Fibroblast of skin of back (primary cell): ENCODE measurements at places on chromosomes 12 and 14.

DNA sequence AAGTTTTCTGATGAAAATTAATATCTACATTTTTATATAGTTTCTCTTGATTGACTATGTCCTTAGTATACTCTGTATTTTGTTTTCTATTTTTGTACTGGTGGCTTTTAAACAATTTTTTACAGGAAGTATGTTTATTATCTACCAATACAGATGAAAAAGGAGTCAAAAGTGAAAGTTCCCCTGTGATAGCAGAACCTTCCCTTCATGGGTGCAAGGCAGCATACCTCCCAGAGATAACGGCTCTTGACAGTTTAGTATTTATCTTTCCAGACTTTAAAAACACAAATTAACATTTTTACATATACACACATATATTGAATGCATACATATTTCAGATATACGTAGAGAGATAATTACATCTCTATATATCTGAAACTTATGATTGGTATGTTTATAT, 17.1 kb upstream of the FAM234B start:
- DNase-seq, result no peak

GRCh38 chr14:21880918-21881317, 207.3 kb upstream of the OR4E1 start:
- no peak for DNase-seq

DNA sequence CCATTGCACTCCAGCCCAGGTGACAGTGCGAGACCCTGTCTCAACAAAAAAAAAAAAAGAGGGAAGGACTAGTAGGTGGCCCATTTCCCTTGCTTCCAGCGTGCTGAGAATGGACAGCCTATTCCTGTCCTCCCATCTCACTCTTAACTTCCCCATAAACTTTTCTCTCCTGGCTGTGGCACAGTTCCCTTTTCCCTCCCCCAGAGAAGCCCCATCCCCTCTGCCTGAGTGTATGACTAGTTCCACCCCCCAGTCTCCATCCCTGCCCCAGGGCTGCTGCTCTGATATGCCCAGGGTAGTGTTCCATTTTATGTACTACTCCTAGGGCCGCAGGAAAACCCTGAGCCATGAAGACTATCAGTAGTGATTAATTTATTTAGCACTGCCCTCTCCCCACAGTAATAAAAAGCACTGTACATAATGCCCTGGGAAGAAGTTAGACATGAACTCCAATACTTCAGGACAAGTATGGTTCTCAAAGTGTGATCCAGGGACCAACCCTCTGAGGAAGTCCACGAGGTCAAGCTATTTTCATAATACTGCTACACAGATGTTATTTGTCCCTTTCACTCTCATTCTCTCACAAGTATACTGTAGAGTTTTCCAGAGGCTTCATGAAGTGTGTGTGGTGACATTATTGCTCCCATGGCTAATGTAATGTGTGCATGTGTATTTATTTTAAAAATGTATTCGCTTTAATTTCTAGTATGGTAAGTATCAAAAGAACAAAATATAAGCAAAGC, 11.5 kb upstream of the CHD4 start:
- no peak for DNase-seq

GRCh38 chr14:69039288-69039628, 60.2 kb upstream of the ACTN1 start:
- DNase-seq, result peak; percentile 87

- no peak for DNase-seq
Measured at GRCh38 chr12:120830052-120830940, 73.9 kb downstream of the SPPL3 start.

GRCh38 chr12:41459906-41460214, 271.7 kb downstream of the PDZRN4 start:
- no peak for DNase-seq

GRCh38 chr14:58414845-58415244, 12.5 kb downstream of the TIMM9 start:
- peak; percentile 2 for DNase-seq

DNA sequence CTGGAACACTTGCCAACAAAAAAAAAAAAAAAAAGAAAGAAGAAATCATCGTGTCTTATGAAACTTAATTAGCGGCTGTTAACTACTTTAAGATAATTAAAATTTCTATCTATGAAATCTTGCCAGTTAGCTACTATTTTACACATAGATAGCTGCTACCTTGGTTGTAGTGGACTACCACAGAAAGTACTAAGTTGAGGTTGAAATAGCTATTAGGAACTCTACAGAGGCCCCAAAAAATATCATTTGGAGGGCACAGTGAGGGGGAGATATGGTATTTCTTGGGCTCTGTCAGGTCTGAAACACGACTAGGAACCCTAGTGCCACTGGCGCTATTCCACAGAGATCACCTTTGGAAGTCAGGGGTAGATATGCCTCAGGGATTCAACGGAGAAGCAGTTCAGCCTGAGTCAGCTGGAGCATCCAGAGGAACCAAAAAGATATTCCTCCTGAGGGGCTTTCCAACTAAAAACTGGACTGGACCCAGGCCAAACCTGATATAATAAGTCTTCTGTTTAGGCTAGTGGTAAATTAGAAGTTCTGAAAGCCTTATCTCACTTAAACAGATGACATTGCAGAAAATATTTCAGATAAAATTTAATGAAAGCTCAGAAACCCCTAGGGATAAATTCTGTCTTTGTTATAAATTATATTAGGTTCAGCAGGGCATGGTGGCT, 126.1 kb downstream of the EPS8 start:
- DNase-seq, result no peak

GRCh38 chr12:11723993-11724392, 74.5 kb downstream of the ETV6 start:
- no peak for DNase-seq

DNA sequence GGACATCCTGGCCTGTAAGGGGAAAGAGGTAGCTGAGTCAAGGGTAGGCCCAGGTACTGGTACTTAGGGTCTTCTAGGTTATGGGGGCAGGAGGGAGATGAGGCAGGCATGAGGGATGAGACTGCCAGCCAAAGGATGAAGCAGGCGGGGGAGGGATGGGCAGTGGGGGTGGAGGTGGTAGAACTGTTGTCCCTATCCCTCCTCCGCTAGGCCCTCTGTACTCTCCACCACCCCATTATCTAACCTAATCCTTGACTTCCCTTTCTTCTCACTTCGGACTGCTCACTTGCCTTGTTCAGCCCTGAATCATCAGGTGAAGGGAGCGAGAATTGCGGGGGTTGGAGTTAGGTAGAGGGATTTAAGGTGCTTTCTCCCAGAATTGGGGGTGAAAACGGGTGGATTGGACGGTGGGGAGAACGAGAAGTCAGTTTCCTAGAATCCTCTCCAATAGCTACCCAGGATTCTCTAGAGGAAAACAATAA, 562 bp downstream of the PAN2 start:
- no peak for DNase-seq

DNA sequence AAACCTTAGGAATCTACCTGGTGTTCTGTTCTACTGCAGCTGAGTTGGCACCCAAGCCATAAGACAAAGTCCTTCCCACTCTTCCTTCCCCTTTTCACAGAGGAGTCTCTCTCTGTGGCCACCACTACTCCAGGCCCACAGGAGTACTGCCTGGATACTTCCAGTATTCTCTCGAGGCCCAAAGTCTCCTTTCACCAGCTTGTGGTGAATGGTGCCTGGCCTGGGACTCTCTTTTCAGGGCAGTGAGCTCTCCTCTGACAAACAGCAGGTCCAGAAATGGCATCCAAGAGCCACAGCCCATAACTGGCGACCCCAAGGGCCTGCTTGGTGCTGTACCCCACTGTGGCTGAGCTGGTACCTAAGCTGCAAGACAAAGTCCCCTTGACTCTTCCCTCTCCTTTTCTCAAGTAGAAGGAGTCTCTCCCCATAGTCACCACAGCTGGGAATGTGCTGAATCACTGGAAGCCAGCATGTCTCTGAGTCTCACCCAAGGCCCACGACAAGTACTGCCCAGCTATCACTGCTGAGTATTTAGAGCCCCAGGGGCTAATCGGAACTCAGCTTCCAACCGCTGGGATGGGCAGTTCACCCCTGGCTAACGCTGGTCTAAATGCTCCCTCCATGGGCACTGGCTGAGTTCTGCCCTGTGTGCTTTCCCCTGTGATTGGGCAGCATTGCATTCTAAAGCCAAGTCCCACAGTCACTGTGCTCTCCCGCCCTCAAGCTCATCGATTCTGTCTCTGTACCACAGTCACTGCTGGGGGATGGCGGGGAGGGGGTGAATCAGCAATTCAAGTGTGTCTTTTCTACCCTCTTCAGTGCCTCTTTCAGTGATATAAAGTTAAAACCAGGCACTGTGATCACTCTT, 6.1 kb downstream of the A2ML1 start:
- DNase-seq, result peak; percentile 7

- peak; percentile 98 for DNase-seq
Measured at GRCh38 chr12:124939421-124940142, 25.1 kb upstream of the UBC start.
